ENCODE measurements at places on chromosomes 3 and 15. TPM values are rescaled to one million over a fixed set of nuclear protein-coding genes. Genes with fewer than 3 reads are reported as not detected.

- no peak for DNase-seq
These were observed 251.1 kb downstream of the TJP1 start for GRCh38 chr15:29570948-29571791.

DNA sequence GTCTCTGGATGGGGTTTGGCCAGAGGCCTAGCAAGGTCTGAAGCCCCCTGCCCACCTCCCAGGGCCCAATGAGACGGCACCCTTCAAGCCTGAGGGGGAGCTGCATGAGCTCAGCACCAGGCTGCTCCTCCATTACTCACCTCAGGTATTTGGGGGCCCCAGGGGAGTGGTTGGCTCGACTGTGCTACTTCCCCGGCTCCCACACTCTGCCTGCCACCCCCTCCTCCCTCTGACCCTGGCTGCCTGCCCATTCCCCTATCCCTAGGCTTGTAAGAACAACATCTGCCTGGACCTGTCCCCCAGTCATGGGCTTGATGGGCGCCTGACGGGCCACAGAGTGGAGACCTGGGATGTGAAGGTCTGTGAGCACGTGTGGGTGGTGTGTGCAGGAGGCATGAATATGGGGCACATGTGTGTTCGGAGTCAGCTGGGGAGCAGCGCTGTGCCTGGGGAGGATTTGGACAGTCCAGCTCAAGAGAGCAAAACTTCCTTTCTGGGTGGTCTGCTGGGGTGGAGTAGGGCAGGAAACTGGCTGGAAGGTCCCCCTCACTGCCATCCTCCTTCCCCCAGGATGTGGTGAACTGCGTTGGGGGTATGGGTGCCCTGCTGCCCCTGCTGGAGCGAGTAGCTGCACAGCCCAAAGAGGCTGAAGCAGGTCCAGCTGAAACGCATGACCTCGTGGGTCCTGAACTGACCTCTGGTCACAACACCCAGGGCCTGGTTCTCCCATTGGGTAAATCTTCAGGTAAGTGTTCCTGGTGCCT lies 17.4 kb downstream of the NBEAL2 start:
- DNase-seq = no peak

- DNase-seq = no peak
These were observed 35.7 kb downstream of the NGRN start for GRCh38 chr15:90300988-90301706.

DNA sequence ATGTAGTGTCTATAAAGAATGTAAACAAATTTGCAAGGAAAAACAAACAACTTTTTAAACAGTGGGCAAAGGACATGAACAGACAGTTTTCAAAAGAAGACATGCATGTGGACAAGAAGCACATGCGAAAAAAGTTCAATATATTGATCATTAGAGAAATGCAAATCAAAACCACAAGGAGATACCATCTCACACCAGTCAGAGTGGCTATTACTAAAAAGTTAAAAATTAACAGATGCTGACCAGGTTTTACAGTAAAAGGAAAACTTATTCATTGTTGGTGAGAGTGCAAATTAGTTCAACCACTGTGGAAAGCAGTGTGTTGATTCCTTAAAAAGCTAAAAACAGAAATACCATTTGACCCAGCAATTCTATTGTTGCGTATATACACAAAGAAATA lies 47.1 kb upstream of the LSAMP start:
- no peak for DNase-seq

GRCh38 chr3:17195192-17195611 lies 310.4 kb downstream of the PLCL2 start:
- DNase-seq = no peak

DNA sequence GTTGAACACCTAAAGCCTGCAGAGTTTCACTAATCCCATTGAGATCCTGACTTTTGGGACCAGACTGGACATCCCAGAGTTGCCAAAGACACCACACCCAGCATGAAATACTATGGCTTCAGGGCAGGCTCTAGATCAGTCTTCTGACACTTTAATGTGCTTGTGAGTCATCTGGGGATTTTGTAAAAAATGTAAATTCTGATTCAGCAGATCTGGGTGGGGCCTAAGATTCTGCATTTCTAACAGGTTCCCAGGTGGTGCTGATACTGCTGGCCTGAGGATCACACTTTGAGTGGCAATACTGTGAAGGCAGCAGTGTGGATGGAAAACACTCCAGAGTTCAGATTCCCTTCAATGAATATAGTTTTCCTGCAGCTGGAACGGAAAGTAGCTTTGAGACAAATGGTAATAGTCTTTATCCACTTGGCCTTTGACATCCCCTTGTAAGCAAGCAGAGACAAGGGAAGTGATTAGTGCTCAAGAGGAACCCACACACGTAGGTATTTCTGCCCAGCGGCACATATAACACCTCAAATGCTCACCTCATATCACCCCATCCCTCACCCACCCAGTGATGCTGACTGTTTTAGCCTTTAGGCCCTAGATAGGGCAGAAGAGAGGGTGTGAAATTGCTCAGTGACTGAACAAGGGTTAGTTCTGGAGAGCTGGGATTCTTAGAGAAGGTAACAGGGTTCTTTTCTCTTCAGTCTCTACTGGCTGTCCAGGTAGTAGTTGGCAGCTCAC lies 51.5 kb upstream of the GSK3B start:
- DNase-seq = no peak

DNA sequence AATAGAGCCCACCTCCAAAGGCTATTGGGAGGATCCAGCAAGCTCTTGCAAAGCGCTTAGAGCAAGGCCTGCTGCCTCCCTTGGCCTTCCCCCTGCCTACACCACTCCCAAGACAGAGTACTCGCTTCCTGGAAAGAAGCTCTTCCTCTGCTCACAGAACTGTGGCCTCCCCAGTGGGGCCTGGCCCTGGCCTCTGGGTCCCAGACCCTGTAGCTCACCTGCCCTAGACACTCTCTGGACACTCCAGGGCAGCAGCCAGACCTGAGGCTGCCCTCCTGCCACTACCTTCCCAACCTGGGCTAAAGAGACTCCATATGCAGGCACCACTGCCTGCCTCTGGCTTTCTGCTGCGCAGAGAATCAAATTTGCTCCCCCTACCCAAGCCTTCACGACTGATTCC lies 49.9 kb downstream of the GRIP2 start:
- no peak for DNase-seq

The TIMP4 gene
- polyA plus RNA-seq = 0.90 TPM

Measured in renal cortex interstitium (tissue), 15 donors.